ENCODE measurements at places on chromosomes 2 and 18.

DNA sequence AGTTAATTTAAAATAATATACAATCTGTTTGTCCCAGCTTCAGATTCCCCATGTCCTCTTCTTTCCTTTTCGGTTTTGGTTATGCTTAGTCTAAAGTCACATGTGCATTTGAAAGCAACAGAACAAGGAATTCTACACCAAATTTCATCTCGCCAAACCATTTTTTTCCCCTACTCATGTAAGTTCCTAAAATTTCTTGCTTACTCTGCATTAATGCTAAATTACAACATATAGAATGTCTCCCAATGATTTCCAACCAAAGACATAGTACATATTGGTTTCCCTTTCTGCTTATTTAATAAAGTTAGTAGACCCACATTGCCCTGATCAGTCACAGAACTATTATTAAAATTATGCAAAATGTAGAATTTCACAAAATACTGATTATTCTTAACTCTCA lies 212.3 kb downstream of the ARHGAP15 start:
- no peak for DNase-seq

- DNase-seq, result no peak
Measured at GRCh38 chr2:99356853-99357252, 19.7 kb downstream of the EIF5B start.

GRCh38 chr2:122249673-122250072 lies 494.2 kb downstream of the TSN start:
- no peak for DNase-seq

DNA sequence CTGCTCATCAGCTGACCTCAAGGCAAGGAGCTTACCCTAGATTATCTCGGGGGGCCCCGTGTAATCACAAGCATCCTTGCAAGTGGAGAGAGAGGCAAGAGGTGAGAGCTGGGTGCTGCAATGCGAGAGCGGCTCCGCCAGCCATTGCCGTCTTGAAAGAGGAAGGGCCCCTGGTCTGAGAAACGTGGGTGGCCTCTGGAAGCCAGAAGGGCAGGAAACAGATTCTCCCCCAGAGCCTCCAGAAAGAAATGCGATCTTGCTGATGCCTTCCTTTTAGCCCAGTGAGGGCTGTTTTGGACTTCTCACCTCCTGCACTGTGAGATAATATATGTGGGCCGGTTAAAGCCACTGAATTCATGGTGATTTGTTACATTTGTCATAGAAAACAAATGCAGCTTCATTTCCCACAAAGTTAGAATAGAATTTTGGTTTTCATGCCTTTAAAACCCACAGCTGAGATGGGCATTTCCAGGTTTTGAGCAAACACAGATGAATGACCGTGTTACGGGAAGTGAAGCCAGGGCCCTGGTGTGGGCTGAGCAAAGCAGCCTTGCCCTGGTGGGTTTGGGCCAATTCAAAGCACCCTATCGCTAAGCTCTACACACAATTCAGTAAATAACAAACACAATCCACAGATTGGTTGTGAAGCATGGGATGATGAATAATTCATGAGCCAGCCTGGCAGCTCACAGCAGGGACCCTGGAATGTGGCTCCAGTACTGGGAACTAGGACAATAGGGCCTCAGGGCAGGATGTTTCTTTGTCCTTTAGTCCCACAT lies 319.9 kb upstream of the HS6ST1 start:
- DNase-seq, result no peak

DNA sequence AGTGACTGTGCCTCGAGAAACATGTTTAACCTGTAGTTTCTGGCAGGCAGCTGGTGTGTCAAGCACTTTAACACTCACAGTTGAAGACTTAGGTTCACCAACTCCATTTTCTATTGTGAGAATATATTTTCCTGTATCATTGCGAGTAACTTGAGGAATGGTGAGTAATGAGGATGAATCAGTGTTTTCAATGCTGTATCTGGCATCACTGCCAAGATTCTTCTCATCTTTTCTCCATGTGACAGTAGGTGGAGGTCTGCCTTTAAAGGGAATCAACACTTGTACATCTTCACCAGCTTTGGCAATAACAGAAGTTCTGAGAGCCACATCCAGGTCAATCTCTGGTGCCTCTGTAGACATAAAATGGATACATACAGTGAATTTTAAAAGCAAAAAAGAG lies 72.8 kb downstream of the PLEKHA3 start:
- no peak for DNase-seq

DNA sequence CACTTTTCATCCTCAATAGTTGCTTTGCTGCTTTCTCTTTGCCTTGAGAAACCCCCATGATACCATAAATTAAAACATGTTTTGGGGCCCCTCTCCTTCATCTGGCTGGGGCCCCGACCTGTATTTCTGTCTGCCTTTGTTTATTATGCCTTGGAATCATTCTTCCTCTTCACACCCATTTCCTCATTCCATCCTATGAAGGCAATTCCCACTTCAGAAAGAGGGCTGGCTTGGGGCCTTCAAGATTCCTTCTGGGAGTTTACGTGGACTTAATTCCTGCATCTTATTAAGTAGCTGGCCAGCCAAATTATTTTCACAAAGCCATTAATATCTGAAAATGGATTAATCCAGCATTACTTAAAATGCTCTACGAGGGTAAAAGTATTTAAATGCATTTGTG lies 6.8 kb upstream of the LRRTM1 start:
- DNase-seq, result no peak

- no peak for DNase-seq
Measured at GRCh38 chr2:207044379-207045362, 105.4 kb downstream of the CPO start.

GRCh38 chr2:61770746-61771145 lies 83.1 kb downstream of the FAM161A start:
- no peak for DNase-seq
